Activated naive CD4-positive, alpha-beta T cell treated with anti-CD3 and anti-CD28 coated beads for 36 hours (primary cell): ENCODE measurements at places on chromosomes 2 and 18. TPM values are rescaled to one million over a fixed set of nuclear protein-coding genes. Genes with fewer than 3 reads are reported as not detected.

The IL36G gene
- not detected for total RNA-seq

- no peak for DNase-seq
These were observed 12.3 kb downstream of the CEBPZ start for GRCh38 chr2:37219046-37219445.

- DNase-seq: no peak
These were observed 148.5 kb downstream of the TMEM200C start for GRCh38 chr18:5746844-5747243.

- DNase-seq: no peak
These were observed 312.4 kb downstream of the PLCL1 start for GRCh38 chr2:198116756-198117155.

The CCDC74A gene
- 6.8 TPM for total RNA-seq

DNA sequence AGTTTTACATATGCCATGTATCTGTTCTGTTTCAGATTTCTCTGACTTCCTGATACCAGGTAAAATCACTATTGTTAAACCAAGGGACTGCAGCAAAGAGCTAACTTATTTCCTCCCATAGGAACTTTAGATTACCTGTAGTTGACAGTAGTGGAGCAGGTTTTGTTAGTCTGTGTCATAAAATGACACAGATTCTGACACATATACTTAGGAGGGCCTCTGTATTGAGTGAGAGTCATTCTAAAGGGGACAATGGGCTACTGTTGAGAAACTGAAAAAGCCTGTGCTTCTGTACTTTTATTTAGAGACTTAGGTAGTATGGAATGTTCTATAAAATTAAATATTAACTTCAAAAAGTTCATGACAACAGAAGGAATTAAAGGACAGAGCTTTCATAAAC is 48.2 kb downstream of the KCMF1 start:
- no peak for DNase-seq

The OR6B2 gene
- total RNA-seq: not detected

- DNase-seq: no peak
These were observed 512.8 kb upstream of the POU3F3 start for GRCh38 chr2:104340879-104341828.

DNA sequence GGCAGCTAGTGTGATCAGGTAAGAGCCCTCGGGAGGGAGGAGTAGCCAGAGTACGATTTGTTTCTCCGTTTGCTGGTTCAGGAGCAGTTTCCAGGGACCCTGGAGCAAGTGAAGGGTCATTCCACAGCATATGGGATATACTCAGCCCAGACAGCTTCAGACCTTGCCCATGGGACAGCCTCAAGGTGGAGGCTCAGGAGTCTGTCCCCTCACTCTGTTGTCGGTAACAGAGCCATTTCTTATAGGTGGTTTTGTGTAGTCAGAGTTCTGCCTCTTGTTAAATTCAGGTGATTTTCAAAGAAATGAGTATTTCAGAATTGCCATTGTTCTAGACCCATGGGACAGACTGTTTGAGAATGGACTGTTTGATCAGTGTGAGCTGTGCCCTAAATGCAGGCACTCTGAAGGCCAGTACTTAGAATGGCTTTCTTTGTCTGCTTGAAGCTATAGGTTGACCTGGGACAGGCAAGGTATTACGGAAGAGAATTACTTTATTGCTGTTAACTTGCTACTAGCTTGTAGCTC is 15.2 kb downstream of the FMNL2 start:
- DNase-seq: no peak

DNA sequence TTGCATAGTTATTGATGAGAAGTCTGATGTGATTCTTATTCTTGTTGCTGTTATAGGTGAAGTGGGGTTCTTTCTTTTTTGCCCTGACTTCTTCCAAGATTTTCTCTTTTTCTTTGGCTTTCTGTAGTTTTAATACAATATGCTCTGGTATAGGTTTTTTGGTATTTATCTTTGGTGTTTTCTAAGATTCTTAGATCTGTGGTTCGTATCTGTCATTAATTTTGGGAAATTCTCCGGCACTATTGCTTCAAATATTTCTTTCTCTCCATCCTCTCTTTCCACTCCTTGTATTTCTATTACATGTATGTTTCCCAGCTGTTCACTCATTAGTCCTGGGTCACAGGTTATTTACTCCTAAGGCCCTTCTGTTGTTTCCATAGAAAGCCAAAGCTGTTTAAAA is 43.8 kb downstream of the SKA1 start:
- DNase-seq: no peak

- no peak for DNase-seq
These were observed 122.1 kb downstream of the TMEM17 start for GRCh38 chr2:62383846-62384245.

DNA sequence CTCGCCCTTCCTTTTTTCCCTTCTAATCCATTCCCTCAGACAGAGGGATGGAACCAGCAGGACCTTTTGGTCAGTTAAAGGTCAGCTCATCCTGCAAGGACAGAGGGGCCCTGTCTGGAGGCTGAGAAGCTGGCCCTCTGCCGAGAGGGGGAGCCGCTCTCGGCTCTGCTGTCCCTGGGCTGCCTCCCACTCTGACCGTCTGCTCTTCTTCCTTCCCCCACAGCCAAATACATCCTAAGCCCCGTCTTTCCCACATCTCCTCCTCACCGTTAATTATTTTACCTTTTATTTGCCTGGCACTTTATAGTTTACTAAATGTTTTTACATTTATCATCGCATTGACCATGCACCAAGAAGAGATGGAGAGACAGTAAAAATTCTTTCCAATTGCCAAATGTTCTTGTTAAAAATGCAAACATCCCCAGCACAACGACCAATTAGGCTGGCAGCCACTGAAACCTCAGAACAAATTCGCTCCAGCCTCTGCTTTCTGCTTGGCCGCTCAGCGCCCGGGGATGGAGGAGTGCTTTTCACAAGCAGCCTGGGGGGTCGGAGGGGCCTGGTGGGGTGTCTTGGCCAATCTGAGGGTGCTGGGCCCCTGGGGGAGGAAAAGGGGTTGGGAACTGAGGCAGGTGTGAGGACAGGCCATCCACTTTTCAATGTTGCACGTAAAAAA is 123.7 kb downstream of the TNS1 start:
- DNase-seq: no peak

- no peak for DNase-seq
These were observed 51.5 kb downstream of the FHOD3 start for GRCh38 chr18:36348971-36349417.

DNA sequence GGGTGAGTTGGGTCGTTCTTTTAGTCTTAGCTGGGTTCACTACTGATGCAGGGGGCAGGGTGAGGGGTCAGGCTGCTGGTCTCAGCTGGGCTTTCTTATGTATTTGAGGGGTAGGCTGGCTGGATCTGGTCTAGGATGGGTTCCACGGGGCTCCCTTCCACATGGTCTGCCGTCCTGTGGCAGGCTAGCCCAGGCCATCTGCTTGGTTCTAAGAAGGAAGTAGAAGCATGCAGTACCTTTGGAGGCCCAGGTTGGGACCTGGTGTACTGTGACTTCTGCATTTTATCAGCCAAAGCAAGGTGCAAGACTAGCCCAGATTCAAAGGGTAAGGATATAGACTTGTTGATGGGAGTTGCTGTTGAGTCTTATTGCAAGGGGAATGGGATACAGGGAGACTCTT is 35.5 kb upstream of the MGAT5 start:
- DNase-seq: no peak

DNA sequence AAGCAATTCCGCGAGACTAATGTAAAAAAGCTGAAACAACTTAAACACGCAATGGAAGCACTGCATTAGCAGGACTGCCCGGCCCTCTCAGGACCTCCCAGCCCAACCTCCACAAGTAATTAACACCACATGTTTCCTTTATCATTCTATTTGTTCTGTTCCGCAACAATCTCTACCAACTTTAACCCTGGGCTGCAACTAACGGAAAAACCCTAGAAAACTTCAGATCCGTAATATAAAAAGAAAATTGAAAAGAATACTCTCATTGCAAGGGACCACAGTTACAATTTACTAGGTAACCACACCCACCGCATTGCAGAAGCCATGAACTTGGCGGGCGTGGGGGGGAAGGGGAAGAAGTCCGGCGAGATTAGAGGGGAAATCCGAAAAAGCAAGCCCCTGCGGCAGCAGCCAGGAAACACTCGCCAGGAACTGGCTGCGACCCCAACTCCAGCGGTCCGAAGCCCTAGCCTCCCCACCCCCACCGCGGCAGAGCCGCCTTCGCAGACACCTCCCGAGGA is 1.2 kb downstream of the EPB41L3 start:
- no peak for DNase-seq

The SALL3 gene
- total RNA-seq: not detected
